Stimulated activated CD4-positive, alpha-beta T cell treated with anti-CD3 and anti-CD28 coated beads, Interleukin-2, amount 100 ng/mL, for 24 hours (primary cell): ENCODE measurements at places on chromosomes 1 and 21.

GRCh38 chr1:244276646-244277045 lies 175.1 kb downstream of the ADSS2 start:
- no peak for DNase-seq

GRCh38 chr1:226736001-226736907 lies 2.8 kb downstream of the ITPKB start:
- no peak for DNase-seq

- no peak for DNase-seq
Observed at GRCh38 chr1:41420860-41421259, 59.6 kb downstream of the FOXO6 start.

DNA sequence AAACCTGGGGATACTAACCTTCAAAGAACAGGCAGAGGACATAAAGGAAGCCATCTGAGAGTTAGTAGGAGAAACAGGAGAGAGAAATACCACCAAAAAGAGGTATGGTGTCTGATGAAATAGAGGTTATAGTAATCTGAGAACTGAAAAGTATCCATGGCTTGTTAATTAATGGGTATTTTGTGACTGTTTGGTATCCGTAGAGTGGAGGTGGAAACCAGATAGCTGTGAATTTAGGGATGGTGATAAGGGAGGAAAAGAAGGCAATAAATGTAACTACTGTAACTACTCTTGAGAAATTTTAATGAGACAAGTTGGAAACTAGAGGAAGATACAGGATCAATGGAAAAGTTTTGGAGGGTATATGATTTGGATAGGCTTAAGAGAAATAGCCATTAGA lies 27.5 kb downstream of the PRKAA2 start:
- DNase-seq, result no peak

DNA sequence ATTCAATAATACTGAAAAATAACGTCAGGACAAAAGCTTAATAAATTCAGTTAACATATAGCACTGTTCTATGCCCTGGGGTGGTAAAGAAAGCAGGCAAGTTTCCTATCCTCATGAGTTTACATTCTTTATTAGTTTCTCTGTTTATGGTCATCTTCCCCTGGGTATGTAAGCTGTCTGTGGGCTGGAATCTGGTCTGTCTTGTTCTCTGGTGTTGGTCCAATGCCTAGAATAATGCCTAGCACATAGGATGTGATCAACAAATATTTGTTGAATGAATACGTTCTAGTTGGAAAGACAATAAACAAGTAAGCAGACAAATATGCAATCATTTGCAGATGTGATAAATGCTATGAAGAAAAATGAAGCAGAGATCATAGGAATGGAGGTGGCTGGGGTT lies 7.2 kb upstream of the IGSF3 start:
- no peak for DNase-seq

DNA sequence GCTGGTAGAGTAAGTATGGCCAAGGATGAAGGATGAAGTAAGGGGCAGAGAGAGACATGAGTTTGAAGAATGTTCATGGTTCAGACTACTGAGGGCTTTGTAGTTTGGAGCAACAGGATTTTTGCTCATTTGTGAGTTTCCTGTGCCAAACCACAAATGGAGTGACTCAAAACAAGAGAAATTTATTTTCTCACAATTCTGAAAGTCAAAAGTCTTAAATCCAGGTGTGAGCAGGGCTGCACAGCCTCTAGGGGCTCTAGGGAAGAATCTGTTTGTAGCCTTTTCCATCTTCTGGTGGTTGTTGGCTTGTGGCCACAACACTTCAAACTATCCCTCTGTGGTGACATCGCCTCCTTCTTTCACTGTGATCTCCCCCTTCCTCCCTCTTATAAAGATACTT lies 58.9 kb downstream of the RHOU start:
- peak; percentile 33 for DNase-seq

DNA sequence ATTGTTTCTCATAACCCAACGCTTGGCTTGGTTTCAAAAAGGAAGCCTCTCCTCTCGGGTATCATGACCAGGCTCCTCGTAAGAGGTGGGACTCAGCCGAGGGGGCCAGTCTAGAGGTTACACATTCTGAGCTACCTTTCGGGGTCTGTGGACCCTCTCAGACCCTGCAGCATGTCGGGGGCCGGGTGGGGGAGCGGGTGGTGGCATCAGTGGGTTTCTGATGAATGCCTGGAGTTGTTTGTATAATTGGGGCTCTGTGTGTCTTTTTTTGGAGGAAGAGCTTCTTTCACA lies 229.3 kb downstream of the CAMTA1 start:
- no peak for DNase-seq

DNA sequence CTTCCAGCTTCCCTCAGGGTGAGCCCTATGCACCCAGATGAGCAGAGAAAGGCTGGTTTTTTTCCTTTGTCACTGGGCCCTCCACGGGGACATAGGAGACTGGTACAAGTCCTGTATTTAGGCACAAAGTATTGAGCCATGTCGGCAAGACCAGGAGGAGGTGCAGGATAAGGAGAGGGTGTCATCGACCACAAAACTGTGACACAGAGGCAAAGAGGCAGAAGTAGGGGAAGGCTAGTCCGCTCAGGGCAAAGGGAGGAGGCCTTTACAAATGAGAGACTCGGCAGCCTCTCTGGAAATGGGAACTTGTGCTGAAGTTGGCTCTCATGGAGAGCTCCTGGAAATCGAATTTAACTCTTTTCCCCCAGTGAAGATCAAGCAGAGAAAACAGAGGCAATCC lies 70.7 kb upstream of the CAMK1G start:
- DNase-seq, result no peak

DNA sequence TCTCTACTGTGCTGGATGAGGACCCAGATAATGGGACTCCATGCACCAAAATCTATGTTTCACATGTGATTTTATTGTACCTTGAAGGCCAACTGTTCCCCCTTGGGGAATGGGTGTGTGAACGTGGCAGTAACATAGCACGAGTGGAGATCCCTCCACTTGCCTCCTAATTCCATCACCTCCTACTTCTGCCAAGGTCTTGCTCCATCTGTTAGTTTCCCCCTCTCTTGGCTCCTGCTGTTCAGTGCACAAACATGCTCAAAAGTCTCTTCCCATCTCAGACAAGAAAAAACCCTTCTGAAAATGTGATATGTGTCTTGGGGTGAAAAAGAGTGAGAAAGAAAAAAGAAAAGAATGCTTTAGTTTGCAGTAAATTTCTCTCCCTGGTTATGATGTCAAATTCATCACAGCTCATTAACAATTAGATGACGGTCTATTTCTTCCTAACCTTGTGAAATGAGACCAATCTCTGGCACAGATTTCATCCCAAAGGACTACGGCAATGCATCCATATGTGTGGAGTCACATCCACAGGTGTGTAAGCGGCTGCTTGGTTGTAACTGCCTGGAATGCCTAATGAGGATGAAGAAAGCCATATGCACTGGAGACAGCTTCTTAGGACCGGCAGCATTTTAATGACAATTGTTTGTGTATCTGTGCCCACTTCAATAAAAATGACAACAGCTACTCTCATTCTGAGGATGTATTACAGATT lies 79.3 kb upstream of the DIRAS3 start:
- no peak for DNase-seq

- DNase-seq, result no peak
Observed at GRCh38 chr1:12454406-12455391, 163.3 kb downstream of the DHRS3 start.

DNA sequence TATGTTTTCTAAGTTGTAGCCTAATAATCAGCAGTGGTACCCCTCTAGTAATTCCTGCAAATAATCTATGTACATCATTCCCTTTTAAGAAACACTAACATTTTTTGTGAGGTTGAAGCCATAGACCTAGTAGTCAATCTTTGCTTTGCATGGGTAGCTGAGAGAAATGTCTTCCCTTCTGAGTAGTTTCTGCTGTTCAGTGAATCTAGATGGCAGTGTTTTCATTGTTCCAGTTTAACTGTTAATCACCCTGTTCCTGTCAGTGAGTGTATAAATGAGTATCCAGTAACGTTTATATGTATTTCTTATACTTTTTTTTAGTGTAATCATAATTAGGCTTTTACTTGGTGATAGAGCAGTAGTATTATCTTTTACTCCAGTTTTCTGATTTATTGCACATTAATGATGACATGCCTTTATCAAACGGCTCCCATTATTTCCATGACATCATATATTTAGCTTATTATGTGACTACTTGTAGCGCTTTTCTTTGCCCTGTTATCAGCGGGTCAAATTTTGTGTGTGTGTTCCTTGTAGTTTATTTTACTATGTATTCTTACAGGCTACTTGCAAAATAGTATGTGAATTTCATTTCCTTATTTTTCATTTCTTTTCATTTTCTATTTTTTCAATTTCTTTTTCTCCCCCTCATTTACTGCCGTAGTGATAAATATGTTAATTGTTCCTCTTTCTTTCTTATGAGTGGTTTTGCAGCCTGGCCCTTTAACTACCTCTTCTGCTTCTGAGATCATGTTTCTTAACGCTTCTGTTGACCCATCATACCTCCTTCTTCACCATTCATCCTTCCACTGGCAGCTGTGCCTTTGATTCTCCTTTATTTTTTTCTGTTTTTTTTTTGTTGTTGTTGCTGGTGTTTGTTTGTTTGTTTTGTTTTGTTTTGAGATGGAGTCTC lies 18.8 kb downstream of the CEP350 start:
- no peak for DNase-seq

DNA sequence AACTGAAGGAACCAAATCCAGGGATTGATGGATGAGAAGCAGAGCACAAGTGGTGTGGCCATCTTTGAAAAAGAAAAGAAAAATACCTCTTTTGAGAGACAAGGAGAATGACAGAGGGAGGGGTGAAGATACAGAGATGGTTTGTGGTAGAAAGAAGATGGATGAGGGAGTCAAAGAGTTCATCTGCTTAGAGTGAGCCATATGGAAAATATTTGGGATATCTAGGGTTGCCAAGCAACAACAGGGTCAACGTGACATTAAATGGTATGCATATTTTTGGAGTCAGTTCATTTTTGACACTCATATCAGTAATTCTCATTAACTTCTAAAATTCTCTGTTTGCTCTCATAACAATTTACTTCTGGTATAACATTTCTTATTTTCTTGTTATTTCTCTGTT lies 50.7 kb downstream of the MACF1 start:
- DNase-seq, result no peak

DNA sequence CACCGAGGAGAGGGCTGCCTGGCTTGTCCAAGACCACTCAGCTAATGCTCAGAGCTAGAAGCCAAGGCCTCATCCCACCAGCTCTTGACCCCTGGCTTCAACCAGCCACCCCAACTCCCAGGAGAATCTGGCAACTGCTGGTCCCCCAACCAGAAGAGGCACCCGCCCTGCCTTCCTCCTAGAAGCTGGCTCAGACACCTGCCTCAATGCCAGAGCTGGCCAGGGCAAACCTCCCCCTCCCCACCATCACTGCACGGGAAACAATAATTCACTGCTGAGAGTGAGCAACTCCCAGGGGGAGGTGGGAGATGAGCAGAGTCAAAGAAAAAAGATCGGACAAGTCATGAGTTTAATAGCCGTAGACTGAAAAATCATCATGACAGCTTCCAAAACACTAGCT lies 3.3 kb downstream of the CHD5 start:
- DNase-seq, result no peak

DNA sequence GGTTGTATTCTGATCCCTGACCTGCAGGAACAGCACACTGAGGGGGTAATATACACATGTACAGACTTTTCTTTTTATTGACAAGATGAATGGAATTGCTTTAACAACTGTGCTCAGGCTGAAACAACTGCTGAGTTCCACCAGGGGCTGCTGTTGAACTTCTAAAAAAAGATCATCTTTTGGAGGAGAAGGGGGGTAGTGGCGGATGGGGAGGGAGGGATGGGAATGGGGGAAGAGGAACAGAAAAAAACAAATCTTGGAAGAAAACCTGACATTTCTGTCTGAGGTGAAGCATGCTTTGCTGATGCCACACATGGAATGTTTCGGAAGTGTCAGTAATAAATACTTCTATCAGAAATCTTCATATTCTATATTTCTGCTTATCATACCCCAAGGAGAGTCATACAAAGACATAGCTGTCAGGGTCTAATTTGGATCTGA lies 75.0 kb downstream of the RWDD3 start:
- DNase-seq, result no peak

DNA sequence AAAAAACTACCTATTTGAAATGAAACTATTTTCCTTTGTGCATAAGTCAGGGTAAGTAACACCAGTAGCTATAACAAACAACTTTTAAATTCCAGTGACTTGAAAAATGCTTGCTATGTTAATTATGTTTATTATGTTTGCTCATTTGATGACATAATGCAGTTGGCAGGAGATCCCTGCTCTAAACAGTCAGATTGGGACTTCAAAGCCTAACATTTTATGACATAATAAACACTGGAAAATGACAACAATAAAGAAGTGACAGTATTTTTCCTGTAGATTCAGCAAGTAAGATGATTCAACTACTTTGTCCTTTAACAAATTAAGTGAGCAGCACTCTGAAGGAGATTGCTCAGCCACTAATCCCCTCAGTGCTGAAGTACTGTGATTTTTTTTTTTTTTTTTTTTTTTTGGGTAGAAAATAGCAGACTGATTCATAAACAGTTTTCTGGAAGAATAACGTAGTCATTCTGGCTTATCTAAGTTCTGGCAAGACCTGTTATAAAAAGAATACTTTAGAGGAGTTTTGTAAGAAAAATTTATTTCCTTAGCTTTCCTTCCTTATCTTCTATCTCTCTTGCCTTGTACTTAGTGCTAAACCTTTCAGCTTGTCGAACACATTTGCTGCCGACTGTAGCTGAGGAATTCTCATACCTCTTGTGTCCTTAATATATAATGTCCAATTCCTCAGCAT lies 207.2 kb downstream of the PTGER3 start:
- DNase-seq, result no peak

GRCh38 chr1:232954594-232955365 lies 4.4 kb downstream of the NTPCR start:
- DNase-seq, result no peak

GRCh38 chr1:156155756-156156510 lies 2.5 kb downstream of the SEMA4A start:
- DNase-seq, result no peak

- no peak for DNase-seq
Observed at GRCh38 chr1:193421487-193421886, 235.1 kb upstream of the B3GALT2 start.

GRCh38 chr1:42999308-42999707 lies 40.6 kb upstream of the SLC2A1 start:
- DNase-seq, result no peak

GRCh38 chr1:165857046-165857801 lies 29.8 kb downstream of the UCK2 start:
- DNase-seq, result no peak

DNA sequence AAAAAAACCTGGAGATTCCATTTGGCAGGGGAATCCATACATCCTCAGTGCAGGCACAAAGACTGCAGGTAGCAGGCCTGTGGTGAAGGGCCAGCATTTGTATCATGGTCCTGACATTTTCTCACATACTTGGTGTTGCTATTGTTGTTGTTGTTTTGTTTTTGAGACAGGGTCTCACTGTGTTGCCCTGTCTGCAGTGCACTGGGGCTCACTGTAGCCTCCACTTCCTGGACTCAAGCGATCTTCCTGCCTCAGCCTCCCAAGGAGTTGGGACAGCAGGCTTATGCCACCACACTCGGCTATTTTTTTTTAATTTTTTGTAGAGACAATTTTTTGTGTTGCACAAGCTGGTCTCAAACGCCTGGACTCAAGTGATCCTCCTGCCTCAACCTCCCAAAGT lies 140.8 kb upstream of the ZNF644 start:
- DNase-seq, result no peak

- DNase-seq, result no peak
Observed at GRCh38 chr1:37246631-37247030, 212.3 kb upstream of the GRIK3 start.

GRCh38 chr1:40673452-40673851 lies 8.0 kb upstream of the RIMS3 start:
- DNase-seq, result no peak

- no peak for DNase-seq
Observed at GRCh38 chr1:173430677-173431303, 46.3 kb upstream of the PRDX6 start.
